H9 (cell line): ENCODE measurements at places on chromosomes 7 and 10.

DNA sequence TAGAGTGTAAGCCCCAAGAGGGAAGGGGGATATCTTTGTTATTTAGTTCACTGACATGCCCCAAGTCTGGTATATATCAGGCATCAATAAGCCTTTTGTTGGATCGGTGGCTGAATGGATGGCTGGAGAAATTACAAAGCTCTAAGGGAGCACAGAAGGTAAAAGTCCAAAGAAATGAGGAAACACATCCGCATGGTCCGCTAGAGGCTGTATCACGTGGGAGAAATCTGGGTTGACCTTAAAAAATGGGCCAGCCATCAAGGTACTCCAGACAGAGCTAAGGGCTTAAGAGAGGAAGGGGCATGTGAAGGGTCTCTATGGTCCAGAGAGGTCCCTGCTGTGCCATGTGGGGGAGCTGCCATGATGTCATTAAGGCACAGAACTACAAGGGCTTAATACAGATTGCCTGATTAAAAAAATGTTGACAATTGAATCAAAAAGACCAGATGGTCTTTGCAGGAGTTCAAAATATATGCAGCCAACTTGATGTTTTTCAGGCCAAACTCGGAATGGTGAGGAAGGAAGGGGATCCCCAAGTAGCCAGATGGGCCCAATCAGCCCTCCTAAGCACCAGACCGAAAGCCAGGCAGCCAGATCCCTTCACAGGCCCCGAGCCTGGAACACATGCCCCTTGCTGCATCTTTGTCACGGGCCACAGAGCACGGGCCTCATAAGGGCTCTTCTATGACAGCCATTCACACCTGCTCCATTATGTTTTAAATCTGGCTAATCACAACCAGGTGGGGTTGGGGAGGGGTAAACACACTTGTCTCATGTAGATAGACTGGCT lies 31.9 kb downstream of the SCRN1 start:
- no peaks in the 10 kb centered on the region for H3K27me3 ChIP-seq
- no peak overlapping the region for H3K4me3 ChIP-seq
- H3K36me3 ChIP-seq, result peaks cover 38% of the 10 kb centered on the region
- no peak overlapping the region for H3K27ac ChIP-seq
- H3K4me1 ChIP-seq, result no peaks in the 10 kb centered on the region
- DNase-seq, result no peak

DNA sequence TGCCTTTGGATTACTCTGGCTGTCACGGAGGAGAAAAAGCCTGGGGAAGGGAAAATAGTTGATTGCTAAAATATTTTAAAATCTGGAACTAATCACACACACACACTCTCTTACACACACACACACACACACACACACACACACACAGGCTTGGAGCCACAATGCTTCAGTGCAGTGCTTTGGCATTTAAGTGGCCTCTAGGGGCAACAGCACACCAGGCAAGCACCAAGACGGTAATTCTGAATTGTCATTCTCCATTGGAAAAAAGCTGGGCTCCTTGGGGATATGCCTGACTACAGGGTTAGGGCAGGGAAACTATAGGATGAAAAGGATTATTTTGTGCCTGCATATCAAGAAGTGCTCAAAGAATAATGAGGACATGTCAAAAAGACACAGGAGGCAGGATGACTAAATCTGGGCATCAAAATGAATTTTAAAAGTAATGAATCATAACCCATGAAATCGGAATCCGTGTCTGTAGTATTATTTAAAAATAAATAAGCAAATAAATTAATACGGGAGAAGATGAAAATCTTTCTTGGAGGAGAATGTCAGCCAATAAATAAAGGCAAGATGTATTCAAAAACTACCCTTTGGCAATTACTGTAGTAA lies 30.4 kb upstream of the DDC start:
- no peak overlapping the region for H3K4me3 ChIP-seq
- no peak overlapping the region for H3K27ac ChIP-seq
- DNase-seq, result peak; percentile 55
- peaks cover 70% of the 10 kb centered on the region for H3K36me3 ChIP-seq
- no peaks in the 10 kb centered on the region for H3K4me1 ChIP-seq
- H3K27me3 ChIP-seq, result no peaks in the 10 kb centered on the region

GRCh38 chr10:89980166-89980565 lies 278.8 kb downstream of the KIF20B start:
- no peak overlapping the region for H3K4me3 ChIP-seq
- 0 out of 2 replicates have a peak, but pooled peaks cover 3% of the 10 kb centered on the region for H3K4me1 ChIP-seq
- peaks cover 55% of the 10 kb centered on the region for H3K27me3 ChIP-seq
- H3K27ac ChIP-seq, result no peak overlapping the region
- no peaks in the 10 kb centered on the region for H3K36me3 ChIP-seq
- DNase-seq, result no peak

GRCh38 chr10:16648366-16648765 lies 126.7 kb upstream of the C1QL3 start:
- H3K4me1 ChIP-seq, result peaks cover 3% of the 10 kb centered on the region; the same call in 1 of the 2 replicates
- no peaks in the 10 kb centered on the region for H3K27me3 ChIP-seq
- no peak overlapping the region for H3K27ac ChIP-seq

DNA sequence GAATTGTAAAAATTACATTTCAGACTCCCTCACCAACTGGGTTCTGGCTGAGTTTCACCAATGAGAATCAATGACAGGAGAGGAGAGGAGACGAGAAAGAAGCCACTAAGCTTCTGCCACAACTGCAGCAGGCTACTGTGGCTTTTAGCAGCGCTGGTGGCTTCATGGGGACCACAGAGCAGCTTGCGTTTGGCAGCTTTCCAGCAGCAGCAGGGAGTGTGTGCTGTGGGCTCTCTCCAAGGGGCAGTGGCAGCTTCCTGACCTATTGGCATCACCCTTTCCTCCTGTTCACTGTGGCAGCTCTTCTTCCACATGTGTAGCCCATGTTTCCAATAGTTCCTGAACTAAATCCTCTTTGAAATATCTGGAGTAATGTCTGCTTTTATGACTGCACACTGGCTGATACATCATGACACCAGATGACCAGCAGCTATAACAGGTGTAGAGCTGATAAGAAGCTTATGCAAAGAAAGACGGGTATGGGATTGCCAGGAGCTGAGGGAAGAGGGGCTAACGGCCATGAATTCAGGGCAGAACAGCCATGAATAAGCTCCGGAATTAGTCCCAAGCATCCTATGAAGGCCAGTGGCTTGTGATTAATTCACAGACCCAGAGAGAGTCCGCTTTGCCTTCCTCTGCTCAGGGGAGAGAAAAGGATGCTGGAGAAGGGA lies 46.8 kb downstream of the KCNH2 start:
- H3K27ac ChIP-seq, result no peak overlapping the region
- no peak overlapping the region for H3K4me3 ChIP-seq
- no peaks in the 10 kb centered on the region for H3K27me3 ChIP-seq
- H3K36me3 ChIP-seq, result no peaks in the 10 kb centered on the region
- DNase-seq, result no peak

DNA sequence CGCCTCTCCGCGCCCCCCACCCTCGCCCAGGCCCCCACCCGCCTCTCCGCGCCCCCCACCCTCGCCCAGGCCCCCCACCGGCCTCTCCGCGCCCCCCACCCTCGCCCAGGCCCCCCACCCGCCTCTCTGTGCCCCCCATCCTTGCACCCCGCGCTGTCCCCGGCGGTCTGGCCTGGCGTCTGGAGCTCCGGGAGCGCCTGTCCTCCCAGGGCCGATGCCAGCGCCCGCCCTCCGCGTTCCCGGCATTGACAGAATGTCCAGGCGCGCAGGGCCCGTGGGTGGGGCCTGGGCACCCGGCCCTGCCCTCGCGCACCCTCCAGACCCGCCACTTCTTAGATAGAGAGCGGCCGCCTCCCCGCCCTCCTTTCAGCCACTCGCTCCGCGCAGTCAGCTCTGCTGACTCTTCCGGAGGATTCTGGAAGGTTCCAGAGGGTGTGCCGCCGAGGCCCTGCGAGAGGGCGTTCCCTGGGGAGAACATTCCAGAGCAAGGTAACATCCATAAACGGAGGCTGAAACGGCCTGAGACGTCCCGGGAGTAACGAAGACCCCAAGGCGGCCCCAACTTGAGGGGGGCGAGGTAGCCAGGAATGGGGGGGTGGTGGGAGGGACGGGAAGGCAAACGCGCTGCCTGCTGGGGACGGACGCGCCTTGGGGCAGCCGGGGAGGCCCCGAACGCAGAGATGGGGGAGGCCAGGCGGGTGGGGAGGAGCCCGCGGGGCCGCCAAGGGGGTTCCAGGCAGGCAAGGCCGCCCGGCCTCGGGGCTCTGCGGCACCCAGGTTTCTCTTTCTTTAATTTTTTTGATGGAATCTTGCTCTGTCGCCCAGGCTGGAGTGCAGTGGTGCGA lies 117.8 kb downstream of the DYNC2I1 start:
- no peak overlapping the region for H3K27ac ChIP-seq
- H3K4me3 ChIP-seq, result no peak overlapping the region
- H3K4me1 ChIP-seq, result no peaks in the 10 kb centered on the region; the same call in 1 of the 2 replicates
- H3K36me3 ChIP-seq, result peaks cover 3% of the 10 kb centered on the region; the same call in 1 of the 2 replicates
- DNase-seq, result no peak
- H3K27me3 ChIP-seq, result no peaks in the 10 kb centered on the region

- DNase-seq, result no peak
- no peak overlapping the region for H3K4me3 ChIP-seq
- H3K36me3 ChIP-seq, result peaks cover 28% of the 10 kb centered on the region
- no peaks in the 10 kb centered on the region for H3K4me1 ChIP-seq
These were observed 30.2 kb downstream of the USP6NL start for GRCh38 chr10:11581213-11581612.

DNA sequence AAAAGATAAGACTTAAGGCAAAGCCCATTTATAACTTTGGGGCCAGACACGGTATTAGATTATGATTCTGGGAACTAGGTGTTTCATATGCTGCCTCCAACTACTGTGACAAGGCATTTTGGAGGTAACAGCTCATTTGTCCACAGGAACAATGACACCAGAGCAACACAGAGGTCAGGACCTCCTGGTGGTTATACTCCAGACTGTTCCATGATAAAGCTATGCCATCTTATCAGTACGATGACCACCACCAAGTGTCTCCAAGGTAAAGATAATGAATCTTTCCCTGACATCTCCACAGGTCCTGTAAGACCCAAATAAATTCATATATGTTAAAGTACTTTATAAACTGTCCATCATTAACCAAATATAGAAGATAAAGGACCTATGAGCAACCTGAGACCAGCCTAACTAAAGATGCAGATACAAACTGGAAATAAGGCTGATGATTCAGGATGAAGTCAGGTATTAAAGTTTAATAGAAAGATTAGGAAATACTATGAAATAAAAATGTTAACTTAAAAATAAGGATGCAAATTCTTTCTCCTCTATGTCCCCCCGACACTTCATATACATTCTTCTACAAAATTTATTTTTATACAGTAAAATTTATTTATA lies 26.2 kb downstream of the CUL2 start:
- H3K4me1 ChIP-seq, result no peaks in the 10 kb centered on the region; the same call in 1 of the 2 replicates
- H3K4me3 ChIP-seq, result no peak overlapping the region
- no peak overlapping the region for H3K27ac ChIP-seq
- peaks cover 49% of the 10 kb centered on the region for H3K36me3 ChIP-seq

DNA sequence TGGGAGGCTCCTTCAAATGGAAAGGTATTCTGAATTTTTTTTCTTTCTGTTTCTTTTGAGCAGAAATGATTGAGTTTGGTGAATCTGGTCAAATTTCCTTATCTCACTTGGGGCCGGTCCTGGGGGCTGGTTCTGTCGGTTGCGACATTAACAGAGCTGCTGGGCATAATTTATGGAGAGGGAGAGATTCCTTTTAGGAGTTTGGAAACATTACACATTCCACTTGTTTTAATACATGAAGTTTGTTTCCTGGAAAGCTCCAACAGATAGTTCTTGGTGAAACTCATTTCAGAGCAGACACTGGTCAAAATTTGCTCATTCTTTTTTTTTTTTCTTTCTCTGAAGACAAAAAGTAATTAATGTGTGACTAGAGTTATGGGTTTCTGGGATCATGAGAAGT lies 129.9 kb downstream of the ABCA13 start:
- H3K4me3 ChIP-seq, result no peak overlapping the region
- H3K27ac ChIP-seq, result no peak overlapping the region
- H3K4me1 ChIP-seq, result peaks cover 7% of the 10 kb centered on the region
- no peak for DNase-seq
- H3K36me3 ChIP-seq, result peaks cover 12% of the 10 kb centered on the region; the same call in 1 of the 2 replicates

GRCh38 chr7:96691702-96692101 lies 17.9 kb downstream of the SEM1 start:
- H3K36me3 ChIP-seq, result peaks cover 21% of the 10 kb centered on the region
- H3K4me1 ChIP-seq, result no peaks in the 10 kb centered on the region
- H3K27me3 ChIP-seq, result no peaks in the 10 kb centered on the region

DNA sequence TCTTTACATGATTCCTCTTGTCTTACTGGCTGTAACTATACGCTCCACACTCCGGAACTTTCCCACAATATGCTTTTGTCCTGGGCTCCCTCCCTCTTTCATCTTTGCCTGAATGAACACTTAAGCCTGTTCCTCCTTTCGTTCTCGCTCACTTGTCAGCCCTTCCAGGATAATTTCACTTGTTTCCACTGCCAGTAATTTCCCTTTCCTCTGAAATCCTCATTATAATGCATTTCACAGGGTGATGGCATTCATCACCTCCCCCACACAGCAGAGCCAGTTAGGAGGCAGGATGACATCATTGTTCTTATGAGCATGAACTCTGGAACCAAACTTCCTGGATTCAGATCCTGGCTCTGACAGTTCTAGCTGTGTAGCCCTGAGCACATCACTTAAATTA lies 372.6 kb downstream of the GPR158 start:
- no peaks in the 10 kb centered on the region for H3K36me3 ChIP-seq
- no peaks in the 10 kb centered on the region for H3K27me3 ChIP-seq
- peaks cover 5% of the 10 kb centered on the region; the same call in 1 of the 2 replicates for H3K4me1 ChIP-seq
- H3K4me3 ChIP-seq, result no peak overlapping the region
- no peak for DNase-seq
- H3K27ac ChIP-seq, result no peak overlapping the region

DNA sequence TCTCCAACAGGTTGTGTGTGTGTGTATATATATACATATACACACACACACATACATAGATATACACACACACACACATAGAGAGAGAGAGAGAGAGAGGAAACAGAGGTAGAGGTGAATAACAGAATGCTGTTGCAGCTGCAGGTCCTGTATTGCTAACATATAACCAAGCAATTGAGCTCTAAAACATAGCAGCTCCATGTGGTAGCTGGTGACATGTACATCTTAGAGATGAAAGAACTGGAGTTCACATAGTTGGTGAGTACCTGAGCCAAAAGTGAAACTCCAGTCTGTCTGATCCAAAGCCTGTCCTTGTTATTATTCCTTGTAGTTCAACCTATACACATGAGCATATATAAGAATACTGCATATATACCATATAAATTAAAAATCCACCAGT lies 152.9 kb upstream of the CSTF2T start:
- no peak overlapping the region for H3K4me3 ChIP-seq
- no peak for DNase-seq
- no peaks in the 10 kb centered on the region for H3K4me1 ChIP-seq
- no peaks in the 10 kb centered on the region for H3K27me3 ChIP-seq
- H3K36me3 ChIP-seq, result 0 out of 2 replicates have a peak, but pooled peaks cover 2% of the 10 kb centered on the region

- no peak for DNase-seq
- H3K4me1 ChIP-seq, result no peaks in the 10 kb centered on the region
- H3K36me3 ChIP-seq, result no peaks in the 10 kb centered on the region
- no peak overlapping the region for H3K4me3 ChIP-seq
These were observed 5.2 kb upstream of the ZAN start for GRCh38 chr7:100728196-100728595.

- no peak overlapping the region for H3K4me3 ChIP-seq
- H3K27ac ChIP-seq, result no peak overlapping the region
- DNase-seq, result no peak
- no peaks in the 10 kb centered on the region for H3K27me3 ChIP-seq
These were observed 108.8 kb upstream of the MPP7 start for GRCh38 chr10:28411648-28412047.

- H3K4me1 ChIP-seq, result peaks cover 5% of the 10 kb centered on the region; the same call in 1 of the 2 replicates
- no peak overlapping the region for H3K4me3 ChIP-seq
- DNase-seq, result no peak
- H3K27ac ChIP-seq, result no peak overlapping the region
These were observed 170.9 kb upstream of the ASAH2 start for GRCh38 chr10:50422259-50422658.
